ENCODE measurements at places on chromosomes 13 and 19.

GRCh38 chr19:18429717-18430416, 8.1 kb downstream of the ISYNA1 start:
- no peak for DNase-seq

DNA sequence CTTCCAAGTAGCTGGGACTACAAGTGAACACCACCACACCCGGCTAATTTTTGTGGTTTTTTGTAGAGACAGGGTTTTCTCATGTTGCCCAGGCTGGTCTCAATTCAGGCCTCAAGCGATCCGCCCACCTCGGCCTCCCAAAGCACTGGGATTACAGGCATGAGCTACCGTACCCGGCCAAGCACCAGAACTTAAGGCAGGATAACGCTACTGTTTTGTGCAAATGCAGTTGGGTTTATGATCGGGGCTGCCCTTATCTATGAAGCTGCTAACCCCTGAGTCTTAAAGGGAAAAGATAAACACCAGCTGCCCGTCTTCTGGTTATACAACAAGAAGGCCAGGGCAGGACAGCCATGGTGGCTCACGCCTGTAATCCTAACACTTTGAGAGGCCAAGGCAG, 12.6 kb upstream of the TM6SF2 start:
- DNase-seq = no peak

DNA sequence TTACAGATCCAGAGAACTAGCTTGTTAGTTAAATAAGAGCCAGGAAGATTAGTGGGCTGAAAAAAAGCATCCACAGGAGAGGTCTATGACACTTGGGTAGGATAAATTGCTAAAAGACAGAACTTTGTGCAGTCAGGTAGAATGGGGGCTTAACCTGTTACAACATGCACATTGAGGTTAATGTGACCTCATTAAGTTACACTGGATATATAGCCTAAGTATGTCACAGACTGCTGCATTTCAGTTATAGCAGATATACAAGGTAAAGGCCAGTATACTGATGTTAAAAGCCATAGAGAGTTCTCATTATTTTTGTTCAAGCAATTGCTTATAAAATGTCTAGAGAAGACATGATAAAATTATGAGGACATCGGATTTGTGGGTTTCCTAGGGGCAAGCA, 1179.9 kb upstream of the PCDH9 start:
- DNase-seq = no peak

GRCh38 chr19:15288146-15288963, 44.0 kb downstream of the BRD4 start:
- no peak for DNase-seq

GRCh38 chr13:23380534-23380933, 53.0 kb downstream of the SACS start:
- no peak for DNase-seq

DNA sequence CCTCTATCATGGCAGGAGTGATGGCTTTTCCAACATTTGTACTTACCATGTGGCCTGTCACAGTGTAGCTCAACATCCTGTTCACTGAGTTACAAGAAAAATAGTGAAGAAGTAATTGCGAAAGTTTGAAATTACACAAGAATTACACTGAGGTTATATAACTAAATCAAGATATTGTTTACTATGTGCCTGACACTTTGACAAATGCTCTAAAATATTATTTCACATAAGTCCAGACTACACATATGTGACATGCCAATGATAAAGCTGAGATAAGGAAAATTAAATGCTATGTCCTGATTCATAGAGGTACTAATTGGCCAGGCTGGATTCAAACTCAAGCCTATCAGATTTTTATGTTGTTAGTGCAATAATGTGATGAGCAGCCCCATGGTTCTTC, 451.7 kb downstream of the PCDH9 start:
- DNase-seq = no peak

GRCh38 chr13:46379611-46380010, 7.4 kb downstream of the RUBCNL start:
- no peak for DNase-seq

GRCh38 chr13:104253063-104253680, 1187.0 kb upstream of the SLC10A2 start:
- no peak for DNase-seq

- DNase-seq = peak; percentile 28
Observed at GRCh38 chr19:51339313-51339686, 2.6 kb downstream of the VSIG10L start.

- no peak for DNase-seq
Observed at GRCh38 chr19:58354478-58355030, 1.3 kb upstream of the A1BG start.

DNA sequence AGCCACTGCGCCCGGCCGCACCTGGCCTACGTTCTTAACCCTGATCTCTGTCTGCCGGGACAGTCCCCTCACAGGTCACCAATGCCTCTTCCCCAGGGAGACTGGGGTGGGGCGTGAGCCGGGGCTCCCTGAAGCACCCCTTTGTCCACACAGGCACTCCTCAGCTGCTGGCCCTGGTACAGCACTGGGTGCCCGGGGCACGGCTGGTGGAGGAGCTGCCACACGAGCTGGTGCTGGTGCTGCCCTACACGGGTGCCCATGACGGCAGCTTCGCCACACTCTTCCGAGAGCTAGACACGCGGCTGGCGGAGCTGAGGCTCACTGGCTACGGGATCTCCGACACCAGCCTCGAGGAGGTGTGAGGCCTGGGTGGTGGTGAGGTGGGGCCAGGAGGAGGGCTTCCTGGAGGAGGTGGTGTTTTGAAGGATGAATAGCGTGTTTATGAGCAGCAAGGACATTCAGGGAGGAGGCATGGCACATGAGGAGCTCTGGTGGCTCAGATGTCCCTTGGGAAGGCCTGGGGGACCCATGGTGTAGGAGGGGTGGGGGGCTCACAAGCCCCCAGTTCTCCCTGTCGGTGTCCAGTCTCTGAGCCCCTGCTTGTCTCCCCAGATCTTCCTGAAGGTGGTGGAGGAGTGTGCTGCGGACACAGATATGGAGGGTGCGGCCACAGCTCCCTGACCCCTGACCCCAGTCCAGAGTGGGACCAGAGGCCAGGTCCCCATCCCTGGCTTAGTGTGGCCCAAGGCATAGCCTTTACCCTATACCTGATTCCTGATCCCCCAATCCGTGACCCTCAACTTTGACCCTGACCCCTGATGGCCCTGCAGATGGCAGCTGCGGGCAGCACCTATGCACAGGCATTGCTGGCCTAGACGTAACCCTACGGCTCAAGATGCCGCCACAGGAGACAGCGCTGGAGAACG, 13.5 kb upstream of the ARHGAP45 start:
- DNase-seq = no peak

DNA sequence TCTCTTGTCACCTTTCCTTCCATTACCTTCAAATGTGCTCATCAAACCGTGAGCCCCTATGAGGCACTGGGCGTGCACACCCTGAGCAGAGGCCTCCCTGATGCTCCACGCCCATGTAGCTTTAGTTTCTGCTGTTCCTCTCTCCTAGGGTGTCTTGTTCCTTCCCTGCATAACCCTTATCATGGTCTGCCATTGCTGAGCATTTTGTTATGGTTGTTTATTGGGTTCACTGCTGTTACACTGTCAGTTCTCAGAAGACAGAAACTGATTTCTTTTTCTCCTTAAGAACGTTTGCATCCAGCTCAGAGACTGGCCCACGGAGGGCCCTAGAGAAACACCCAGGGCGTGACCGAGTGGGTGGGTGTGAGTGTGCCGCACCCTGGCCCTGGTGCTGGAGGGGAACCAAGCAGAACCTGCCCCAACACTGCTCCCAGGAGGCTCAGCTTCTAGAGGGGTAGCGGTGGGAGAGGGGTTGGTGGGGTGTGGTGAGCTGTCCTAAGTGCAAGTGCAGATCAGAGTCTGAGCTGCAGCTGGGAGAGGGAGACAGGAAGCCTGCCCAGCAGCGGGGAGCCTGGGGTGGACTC, 61.4 kb upstream of the URI1 start:
- no peak for DNase-seq

- DNase-seq = no peak
Observed at GRCh38 chr19:16095071-16095571, 16.6 kb upstream of the RAB8A start.

DNA sequence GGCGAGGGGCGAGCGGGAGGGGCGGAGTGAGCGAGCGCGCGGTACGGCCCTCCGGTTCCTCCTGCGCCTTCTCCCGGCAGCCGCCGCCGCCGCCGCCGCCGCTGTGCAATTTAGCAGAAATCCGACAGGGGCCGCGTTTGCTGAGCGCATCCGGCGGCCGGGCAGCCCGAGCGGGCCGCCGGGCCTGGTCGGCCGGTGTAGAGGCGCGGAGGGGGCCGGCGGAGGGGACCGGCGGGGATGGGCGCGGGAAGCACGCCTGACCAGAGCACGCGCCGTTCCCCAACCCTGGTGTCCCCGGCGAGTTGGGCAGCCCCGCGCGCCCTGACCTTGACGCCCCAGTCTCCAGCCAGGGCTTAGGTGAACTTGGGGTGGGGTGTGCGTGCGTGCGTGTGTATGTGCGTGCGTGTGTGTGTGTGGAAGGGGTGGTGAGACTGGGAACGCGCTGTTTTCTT, 144.5 kb upstream of the ZNF536 start:
- peak; percentile 48 for DNase-seq

DNA sequence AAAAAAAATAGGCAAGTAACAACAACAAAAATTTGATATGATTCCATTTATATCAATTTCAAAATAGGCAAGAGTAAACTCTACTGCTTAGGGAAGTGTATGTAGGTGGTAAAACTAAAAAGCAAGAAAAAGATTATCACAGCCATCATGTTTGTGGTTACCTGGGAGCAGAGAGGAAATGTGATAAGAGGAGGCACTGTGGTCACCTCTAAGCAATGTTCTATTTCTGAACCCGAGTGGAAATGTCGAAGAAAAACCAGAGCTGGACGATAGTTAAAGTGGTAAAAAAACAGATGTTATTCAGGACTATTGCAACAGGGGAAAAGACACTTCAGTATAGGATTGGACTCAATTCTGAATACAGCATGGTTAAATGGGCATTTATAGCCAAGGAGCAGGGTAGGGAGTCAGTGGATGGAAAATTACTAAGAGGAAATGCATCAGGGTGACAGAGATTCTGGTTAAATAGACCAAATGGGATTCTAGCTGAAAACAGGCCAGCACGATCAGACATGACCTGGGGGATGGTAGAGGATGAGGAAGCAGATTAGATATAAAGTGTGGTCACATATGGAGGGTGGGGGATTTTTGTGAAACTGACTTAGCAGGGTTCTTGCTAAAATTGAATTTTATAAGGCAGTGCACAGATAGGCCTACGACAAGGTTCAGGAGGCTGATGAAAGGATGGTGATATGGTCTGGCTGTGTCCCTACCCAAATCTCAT, 6.0 kb upstream of the TEX30 start:
- DNase-seq = no peak

DNA sequence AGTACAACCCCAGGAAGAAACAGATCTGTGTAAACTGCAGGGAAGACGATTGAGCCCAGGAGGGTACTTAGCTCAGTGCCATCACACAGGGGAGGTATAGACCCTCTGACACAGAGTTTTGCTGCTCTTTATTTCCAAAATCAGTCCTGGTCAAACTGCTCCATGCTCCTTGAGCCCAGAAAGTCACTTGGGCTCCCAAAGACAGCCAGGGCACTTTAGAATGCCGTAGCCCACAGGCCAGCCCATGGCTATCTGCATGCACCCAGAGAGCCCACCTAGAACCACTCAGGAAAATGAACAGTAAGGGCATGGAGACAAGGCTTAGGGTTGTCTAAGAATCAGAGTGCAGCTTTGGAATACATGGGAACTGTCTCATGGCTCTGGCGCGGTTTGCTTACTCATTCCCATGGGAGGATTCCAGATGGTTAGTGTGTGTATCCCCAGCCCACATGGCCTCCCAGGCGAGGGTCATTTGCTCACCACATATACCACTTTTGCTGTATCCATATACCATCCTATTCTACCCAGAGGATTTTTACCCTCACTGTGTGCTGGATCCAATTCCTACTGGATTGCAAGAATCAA, 14.7 kb upstream of the PDCD5 start:
- no peak for DNase-seq

DNA sequence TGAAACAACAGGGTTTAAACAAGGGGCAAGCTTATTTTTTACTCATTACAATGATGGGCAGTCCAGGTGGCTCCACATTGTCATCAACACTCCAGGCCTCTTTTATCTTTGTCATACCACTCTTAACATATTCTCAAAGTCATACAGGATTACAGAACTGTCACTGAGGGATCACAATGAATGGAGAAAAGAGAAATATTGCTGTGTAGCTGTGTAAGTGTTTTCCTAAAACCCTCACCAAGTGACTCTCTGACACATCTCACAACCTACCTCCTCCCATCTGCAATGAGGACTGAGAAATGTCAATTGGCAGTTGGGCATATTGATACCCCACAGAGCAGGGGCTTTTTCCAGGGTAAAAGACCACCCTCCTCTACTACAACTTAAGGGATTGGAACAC, 562.1 kb downstream of the TBC1D4 start:
- DNase-seq = no peak
